ENCODE measurements at places on chromosomes 7 and 10.

DNA sequence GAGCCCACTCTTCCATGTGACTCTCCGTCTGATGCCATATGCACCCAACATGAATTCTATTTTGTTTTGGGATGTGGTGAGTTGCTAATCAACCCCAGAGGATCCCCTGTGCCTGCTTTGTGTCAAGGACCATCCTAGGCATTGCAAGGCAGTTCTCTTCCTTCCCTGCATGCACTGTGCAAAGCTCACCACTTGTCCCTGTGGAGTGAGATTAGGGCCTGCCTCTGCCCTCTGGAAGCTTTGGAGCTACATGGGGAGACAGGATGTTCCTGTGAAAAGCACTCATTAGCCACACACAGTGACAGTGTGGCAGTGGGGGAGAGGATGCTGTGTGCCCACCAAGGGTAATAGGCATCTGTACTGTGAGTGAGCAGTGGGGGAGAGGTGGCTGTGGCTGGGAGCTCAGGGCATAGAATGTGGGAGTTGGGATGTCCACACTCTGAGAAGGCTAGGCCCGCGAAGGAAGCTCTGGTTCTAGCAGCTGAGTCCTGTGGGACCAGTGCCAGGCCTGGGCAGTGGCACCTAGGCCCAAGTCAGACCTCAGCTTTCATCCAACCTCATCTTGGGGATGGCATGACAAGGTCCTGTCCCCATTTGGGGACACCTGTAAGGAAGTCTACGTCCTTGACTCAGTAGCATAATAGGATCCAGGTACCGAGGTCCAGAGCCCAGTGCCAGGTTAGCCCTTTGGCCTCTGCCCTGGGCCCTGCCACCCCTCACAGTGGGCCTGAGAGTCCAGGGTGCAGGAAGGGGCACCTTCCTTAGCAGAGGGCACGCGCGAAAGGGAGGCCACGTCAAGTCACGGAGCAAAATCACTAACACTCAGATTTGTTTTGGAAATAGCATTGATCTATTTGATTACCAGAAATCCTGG lies 6.6 kb downstream of the ADRA2A start:
- DNase-seq: no peak

GRCh38 chr10:846126-846685 lies 85.3 kb downstream of the LARP4B start:
- DNase-seq: no peak

DNA sequence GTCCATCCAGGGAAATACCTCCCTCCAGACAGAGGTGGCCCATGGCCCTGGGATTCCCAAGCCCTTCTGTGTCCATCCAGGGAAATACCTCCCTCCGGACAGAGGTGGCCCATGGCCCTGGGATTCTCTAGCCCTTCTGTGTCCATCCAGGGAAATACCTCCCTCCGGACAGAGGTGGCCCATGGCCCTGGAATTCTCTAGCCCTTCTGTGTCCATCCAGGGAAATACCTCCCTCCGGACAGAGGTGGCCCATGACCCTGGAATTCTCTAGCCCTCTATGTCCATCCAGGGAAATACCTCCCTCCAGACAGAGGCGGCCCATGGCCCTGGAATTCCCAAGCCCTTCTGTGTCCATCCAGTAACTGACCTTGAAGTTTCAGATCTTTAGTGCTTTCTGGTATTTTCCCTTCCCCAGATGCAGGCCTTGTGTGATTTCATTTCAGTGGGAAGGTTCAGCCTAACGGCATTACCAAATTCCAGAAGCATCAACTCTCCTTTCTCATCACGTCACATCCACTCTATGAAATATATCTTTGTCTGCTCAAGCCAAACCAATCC lies 28.8 kb upstream of the DIP2C start:
- no peak for DNase-seq

GRCh38 chr7:143227806-143228205 lies 6.0 kb downstream of the TAS2R40 start:
- no peak for DNase-seq

GRCh38 chr7:92685136-92686042 lies 95.2 kb upstream of the FAM133B start:
- no peak for DNase-seq

DNA sequence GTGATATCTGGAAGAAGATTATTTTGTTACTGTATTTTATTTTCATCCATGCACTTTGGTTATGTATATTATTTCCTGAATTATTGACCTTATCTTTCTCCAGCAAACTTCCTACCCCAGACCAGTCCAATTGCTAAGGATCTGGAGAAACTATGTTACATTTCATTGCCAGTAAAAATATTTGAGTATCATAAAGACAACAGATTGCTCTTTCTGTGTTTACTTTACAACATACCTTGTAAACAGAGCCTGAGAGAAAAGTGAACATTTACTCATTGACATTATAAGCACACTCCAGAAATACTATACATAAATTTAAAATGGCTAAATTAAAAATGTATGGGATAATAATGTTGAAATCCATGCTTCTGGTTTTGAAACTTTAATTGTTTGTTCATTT lies 186.2 kb upstream of the FAM3C start:
- DNase-seq: no peak

- DNase-seq: no peak
Observed at GRCh38 chr7:100721505-100721812, 1.2 kb downstream of the EPO start.

DNA sequence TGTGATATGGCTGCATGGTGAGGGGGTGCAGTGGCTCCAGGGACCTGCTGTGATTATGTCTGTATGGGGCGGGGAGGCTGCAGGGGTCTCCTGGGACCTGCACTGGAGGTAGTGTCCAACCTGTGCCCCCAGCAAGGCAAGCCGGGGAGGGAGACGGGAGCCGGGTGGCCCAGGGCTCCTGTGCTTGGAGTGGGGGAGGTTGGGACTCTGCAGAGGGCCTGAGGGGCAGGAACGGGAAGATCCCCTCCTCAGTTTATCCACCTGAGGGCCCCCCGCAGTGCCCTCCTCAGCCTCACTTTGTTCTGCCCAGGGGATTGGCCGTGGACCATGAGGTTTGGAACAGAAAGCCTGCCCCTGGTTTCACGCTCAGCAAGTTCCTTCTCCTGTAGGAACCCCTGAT lies 22.8 kb upstream of the PWWP2B start:
- DNase-seq: no peak

DNA sequence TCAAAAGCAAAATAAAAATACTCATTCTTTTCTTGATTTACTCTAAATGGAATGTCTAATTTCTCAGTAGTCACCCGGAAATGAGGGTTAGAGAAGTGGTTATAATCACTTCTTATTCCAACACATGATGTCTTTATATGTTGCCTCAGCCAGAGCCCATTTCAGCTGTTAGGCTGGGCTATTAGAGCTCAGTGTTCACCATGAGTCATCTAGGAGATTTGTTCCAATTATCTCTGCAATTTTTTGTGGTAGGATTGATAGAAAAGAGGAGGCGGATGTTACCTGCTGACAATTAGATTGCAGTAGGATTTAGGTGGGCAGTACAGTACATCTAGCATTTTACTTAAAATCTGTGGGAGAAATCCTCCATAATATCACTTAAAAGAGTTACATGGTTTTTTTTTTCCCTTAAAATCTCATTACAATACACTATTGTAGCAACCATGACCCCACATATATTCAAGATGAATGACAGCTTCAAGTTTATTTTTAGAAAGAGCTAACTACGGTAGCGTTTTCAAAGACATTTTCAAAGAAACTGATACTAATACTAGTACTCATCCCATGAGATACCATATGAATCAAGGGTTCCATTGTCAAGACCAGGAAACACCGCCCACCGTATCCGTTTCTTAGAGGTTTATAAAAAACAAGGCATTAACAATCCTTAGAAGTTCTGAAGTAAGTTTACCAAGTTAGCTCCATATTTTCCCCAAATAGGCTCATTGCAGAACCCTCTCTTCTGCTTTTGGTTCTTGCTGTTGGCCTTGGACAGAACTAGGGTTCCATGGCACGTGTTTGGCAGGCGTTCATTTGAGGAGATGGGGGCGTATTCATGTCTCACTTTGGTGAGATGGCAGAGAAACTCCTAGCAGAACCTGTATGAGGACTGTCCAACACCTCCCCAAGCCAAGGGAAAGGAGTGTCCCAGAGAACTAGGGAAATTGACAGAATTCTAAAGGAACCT lies 10.4 kb downstream of the CPA2 start:
- no peak for DNase-seq

DNA sequence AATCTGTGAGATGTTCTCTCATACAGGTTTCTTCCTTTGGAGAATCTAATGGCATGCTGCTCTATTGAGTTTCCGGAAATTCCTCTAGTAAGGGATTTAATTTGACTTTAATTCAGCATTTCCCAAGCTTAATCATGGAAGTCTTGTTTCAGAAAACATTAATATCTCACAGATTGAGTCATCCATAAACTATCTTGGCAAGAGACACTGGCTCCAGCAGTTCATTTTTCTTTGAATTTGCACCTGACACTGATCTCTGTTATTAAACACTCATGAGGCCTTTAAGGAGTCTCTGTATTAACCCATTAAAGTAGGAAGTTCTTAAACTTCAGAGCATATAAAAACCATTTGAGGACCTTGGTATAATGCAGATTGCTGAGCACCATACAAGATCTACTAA lies 3.6 kb upstream of the ITGB8 start:
- DNase-seq: no peak

DNA sequence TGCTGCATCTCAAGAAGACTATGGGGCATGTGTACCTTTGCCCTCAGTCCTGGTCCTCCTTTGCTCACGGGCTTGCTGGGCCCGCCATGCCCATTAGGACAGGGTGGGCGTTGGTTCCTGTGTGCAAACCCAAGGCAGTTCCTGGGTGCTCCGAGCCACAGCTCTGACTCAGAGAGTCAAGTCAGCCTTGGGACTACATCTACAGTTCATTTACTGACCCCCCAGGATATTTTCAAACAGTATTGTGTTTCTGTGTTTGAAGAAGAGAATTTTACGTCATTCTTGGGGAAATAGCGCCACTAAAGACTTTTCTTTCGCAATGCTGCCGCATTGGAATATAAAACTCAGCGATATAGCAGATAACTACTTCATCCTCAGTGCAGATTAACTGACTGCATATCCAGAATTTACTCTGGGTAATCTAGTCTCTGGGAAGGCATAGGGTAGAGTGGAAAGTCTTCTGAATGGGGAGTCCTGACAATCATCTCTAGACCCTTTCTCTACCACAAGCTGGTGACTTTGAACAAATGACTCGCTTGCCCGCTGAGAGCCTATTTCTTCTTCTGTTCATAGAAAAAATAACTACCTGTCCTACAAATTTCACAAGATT lies 638.9 kb upstream of the FZD8 start:
- DNase-seq: no peak

DNA sequence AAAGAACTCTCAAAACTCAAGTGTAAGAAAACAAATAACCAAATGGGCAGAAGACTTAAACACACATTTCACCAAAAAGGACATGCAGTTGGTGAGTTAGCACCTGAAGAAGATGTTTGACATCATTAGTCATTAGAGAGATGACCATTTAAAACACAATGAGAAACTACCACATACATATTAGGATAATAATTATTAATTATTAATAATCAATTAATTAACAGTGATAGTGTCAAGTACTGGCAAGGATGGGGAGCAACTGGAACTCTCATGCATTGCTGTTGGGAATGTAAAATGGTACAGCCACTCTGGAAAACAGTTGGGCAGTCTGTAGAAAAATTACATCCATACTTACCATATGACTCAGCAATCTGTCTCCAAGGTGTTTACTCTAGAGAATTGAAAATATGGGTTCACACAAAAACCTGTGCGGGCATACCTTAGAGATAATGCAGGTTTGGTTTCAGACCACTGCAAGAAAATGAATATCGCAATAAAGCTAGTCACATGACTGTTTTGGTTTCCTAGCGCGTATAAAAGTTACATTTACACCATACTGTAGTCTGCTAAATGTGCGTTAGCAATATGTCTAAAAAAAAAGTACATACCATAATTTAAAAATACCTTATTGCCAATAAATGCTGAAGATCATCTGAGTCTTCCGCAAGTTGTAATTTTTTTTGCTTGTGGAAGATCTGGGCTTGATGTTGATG lies 30.3 kb downstream of the ARID5B start:
- no peak for DNase-seq

- no peak for DNase-seq
Observed at GRCh38 chr7:47932016-47932415, 16.2 kb downstream of the PKD1L1 start.
